ENCODE measurements at places on chromosomes 4 and X. TPM values are rescaled to one million over a fixed set of nuclear protein-coding genes. Genes with fewer than 3 reads are reported as not detected.

GRCh38 chrX:115259238-115259875 lies 25.5 kb upstream of the LRCH2 start:
- H3K27me3 ChIP-seq: no peaks in the 10 kb centered on the region
- DNase-seq: no peak
- no peaks in the 10 kb centered on the region for H3K4me1 ChIP-seq

DNA sequence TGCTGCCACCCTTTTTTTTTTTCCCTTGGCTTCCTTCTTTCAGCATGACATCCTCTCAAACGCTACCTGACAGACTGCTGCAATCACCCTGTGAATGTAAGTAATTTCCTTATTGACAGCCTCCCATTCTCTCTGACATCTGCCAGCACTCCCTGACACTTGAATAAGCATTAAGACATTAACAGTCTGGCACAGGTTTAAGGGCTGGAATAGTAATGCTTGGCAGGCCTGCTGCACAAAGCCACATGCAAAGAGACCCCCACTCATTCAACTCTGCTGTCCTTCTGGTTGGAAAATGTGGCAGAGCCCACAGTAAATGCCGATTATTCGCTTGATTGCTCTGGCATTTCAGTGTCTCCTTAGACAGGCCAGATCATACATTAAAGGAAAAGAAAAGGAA lies 28.1 kb upstream of the RASGEF1B start:
- H3K27me3 ChIP-seq: no peaks in the 10 kb centered on the region
- no peak overlapping the region for H3K27ac ChIP-seq
- H3K4me3 ChIP-seq: no peak overlapping the region
- H3K4me1 ChIP-seq: peaks cover 18% of the 10 kb centered on the region
- H3K36me3 ChIP-seq: no peaks in the 10 kb centered on the region

The RBM46 gene
- not detected for polyA plus RNA-seq

DNA sequence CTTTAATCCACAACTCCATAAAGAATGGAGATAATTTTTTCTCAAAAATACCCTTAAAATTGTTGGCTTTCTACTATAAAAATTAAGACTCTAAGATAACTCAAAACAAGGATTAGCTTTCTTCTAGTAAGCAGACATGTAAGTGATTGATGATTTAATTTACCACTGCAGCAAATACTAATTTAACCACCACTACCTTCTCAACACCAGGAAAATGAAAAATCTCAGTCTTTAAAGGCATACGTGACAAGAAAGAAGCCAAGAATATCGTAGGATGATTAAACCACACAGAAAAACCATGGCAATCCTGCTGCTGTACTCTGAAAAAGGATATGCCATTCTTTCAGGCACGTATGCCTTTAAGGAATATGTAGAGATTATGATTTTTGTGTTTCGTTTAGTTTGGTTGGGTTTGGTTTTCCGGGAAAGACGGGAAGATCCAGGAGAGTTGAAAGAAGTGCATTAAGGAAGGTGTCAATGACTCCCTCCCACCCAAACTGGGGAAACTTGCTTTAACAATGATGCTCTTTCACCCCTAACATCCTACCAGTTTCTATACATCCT lies 881 bp downstream of the LRCH2 start:
- no peak for DNase-seq
- no peak overlapping the region for H3K4me3 ChIP-seq
- H3K27me3 ChIP-seq: peaks cover 28% of the 10 kb centered on the region
- H3K4me1 ChIP-seq: no peaks in the 10 kb centered on the region
- no peak overlapping the region for H3K27ac ChIP-seq

GRCh38 chrX:15269120-15269519 lies 763 bp downstream of the ASB9 start:
- no peak overlapping the region for H3K27ac ChIP-seq
- H3K4me1 ChIP-seq: no peaks in the 10 kb centered on the region
- no peak for DNase-seq
- no peak overlapping the region for H3K4me3 ChIP-seq

The OPRPN gene
- polyA plus RNA-seq: not detected

DNA sequence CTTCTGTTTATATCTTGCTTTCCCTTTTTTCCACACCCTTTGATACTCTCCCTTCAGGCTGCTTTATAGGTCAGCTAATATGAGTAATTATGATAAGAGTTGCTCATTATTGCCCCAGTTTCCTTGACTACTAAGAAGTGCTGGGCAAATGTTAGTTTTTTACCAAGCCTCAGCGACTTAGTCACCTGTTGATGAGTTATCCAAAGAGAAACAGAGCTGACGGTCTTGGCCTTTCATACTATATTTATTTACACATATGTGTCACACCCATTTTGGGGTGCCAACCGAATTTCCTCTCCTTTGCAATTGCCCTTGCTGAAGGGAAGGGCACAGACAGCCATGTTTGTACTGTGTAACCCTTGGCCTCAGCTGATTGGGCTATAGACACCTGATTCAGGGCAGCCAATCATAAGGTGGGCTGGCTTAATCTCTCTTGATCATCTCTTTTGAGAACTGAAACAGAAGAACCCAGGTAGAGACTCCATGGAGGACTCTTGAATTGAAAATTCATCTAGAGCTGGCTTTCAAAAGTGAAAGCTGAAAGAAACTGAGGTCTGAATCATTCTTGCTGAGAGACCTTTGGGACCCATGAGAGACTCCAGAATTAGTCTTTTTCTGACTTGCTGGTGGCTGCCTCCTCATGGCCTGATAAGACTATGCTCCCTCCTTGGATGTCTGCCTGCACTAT lies 111.7 kb upstream of the RPS6KA3 start:
- no peak overlapping the region for H3K27ac ChIP-seq
- H3K4me1 ChIP-seq: peaks cover 29% of the 10 kb centered on the region
- peaks cover 2% of the 10 kb centered on the region for H3K27me3 ChIP-seq
- no peak overlapping the region for H3K4me3 ChIP-seq
- H3K36me3 ChIP-seq: no peaks in the 10 kb centered on the region
